Caco-2 (cell line): ENCODE measurements at places on chromosomes 3 and 15.
A peak's percentile ranks its signal among the peaks of the same experiment; 100 is the strongest.

GRCh38 chr3:30518181-30518864 is 88.1 kb upstream of the TGFBR2 start:
- DNase-seq = no peak

DNA sequence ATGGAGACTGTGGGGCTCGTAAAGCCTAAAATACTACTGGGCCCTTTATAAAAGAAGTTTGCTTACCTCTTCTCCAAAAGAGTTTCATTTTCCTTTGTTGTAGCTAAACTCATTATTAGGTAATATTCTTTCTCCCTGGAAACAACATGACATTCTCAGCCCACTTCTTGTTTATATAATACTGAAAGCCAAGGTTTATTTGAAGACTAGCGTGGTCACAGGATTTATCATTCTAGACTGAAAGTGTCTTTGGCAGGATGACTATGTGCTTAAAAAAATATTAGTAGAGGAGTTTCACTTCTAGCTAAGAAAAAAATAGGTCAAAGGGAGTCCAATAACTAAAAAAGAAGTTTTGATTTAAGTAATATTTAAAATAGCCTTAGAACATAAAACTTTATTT is 1085.2 kb upstream of the CADM2 start:
- DNase-seq = no peak

DNA sequence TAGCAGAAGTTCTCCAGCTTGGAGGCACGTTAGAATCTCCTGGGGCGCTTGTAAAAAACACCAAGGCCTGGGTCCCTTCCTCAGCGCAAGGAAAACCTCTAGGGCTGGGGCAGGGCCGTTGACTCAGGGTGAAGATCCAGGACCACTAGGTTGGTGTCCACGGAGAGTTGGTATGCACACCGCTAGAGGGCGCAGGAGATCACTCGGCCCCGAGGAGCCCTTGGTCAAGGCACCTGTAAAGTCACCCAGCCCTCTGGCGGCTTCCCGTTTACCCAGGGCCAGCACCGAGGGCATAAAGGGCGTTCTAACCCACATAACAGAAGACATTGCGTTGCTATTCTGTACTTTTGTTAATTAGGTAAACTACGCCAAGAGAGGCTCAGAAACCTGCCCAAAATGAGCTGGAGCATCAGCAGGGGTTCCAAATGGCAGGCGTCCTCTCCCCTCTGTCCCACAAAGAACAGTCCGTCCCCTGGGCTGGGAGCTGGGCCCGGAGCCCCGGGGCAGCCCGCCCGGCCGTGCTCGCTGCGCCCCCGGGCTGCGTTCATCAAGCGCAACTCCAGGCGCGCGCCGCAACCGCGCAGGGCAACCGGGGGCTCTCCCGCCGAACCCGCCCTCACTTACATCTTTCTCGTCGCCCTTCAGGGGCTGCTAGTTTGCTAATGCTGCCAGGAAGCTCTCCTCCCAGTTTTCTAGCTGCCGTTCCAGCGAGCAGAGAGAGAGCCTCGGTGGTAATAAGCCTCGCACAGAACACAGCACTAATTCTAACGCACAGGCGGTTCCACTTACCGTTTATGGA is 332.1 kb downstream of the ARRDC4 start:
- peak; percentile 61 for DNase-seq

DNA sequence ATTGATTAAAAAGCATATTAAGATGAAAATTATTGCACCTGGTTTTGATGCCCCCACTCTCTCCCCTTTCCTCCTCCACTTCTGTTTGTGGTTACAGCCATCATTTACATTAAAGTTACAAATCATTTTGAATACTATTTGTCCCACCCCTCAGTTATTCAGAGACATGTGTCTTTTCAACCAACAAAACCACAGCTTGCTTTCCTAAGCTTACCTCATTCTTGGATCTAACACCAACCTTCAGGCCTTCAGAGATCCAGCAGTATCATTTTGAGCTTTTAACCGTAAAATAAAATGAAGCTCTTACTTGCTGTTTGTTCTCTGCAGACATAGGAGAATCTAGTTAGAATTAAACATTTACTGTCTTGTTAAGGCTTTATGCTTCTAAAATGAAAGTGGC is 4.7 kb downstream of the PXYLP1 start:
- DNase-seq = no peak

- no peak for DNase-seq
These were observed 37.6 kb downstream of the ERICH6 start for GRCh38 chr3:150666167-150666566.

- no peak for DNase-seq
These were observed 14.7 kb upstream of the MBNL1 start for GRCh38 chr3:152254041-152254440.

DNA sequence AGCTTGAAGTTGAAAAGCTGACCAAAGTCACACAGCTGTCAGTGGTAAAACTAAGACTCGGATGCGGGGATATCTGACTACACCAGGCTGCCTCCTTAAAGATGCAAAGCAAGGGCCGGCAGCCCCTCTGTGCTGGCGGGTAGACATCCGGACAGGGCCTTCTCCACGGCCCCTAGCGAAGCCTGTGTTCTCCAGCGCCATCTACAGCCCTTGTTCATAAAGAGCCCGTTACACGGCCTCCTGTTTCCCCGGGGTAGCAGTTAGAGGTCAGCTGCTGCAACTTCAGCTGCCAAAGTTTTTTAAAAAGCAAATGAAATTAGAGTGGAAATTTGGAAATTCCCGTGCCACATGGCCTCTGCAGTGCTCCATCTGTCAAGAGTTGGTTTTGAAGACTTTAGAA is 383.0 kb downstream of the TBL1XR1 start:
- DNase-seq = peak; percentile 36

- peak; percentile 10 for DNase-seq
These were observed 65.0 kb upstream of the IQSEC1 start for GRCh38 chr3:13137941-13138832.

- no peak for DNase-seq
These were observed 892 bp downstream of the NMD3 start for GRCh38 chr3:161221806-161222600.

DNA sequence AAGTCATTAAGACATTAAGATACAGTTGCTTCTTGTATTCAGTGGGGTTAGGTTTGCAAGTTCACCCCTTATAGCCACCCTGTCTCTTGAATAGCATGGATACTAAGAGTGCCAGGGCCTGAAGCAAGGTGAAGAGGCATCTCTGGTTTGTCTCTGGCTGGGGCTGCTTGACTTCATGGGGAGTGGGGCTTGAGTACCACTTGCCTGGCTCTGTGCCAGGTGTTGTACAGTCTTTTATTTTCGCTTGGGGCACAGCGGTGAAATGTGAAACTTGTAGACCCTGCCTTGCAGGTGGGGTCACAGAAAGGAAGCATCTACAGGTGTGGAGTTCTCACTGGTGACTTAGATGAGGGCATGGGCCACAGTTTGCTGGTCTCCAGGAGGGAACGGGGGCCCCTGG is 152.1 kb downstream of the PDE8A start:
- no peak for DNase-seq

- DNase-seq = no peak
These were observed 237.7 kb upstream of the AGTR1 start for GRCh38 chr3:148459931-148460513.

DNA sequence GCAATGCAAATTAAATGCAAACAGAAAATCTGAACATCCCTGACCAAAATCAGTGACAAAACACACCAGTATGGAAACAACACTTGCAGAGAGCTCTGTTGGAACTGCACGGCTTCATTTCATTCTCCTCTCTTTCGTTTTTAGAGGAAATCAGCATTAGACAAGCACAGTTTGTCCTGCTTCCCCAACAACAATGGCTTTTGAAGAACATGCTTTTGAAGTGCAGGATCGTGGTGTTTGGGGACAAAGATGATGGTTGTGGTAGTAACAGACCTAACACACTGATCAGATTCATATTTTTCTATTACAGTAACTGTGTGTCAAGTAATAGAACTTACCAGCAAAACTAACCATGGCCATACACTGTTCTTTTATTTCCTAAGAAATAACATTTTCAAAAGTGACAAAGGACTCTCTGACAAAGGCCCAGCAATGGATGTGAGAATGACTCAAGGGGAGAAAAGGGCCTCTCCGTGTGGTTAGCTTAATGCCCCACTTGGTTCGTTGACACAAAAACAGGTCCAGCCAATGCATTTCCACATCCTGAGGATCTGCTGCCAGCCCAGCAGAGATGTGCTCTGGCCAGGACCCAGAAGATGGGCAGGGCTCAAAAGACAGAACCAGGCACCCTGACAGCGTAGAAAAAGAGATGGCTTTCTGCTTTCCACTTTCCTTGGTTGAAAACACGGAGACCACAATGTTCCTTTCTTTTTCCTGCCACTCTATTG is 84.1 kb downstream of the CCNL1 start:
- peak; percentile 22 for DNase-seq

- peak; percentile 65 for DNase-seq
These were observed 21.7 kb downstream of the MED12L start for GRCh38 chr3:151107177-151107576.

- DNase-seq = no peak
These were observed 44.8 kb upstream of the SLC41A3 start for GRCh38 chr3:126128504-126129397.

GRCh38 chr3:126845920-126846715 is 136.8 kb upstream of the PLXNA1 start:
- no peak for DNase-seq

- DNase-seq = peak; percentile 50
These were observed 28.1 kb downstream of the CPNE4 start for GRCh38 chr3:132006605-132007204.

DNA sequence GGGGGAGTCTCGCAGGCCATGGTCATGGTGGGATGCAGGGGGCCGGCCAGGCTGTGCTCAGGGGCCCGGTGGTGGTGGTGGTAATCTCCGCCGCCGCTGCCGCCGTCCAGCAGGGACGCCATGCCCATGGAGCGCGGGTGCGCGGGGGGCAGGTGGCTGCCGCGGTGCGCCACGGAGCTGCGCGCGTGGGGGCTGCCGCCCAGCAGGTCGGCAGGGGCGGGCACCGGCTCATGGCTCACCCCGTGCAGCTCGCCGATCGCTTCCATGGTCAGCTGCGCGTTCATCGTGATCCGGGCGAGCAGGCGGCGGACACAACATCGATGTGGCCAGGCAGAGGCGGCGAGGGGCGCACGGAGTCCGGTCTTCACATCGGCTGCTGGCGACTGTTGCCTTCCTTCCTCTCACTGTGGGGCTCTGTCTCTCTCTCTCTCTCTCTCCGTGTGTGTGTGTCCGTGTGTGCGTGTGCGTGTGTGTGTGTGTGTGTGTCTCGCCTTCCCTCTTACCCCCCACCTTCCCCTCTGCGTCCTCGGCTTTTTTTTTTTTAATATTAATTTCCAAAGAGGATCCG is 451 bp downstream of the ONECUT1 start:
- DNase-seq = no peak

DNA sequence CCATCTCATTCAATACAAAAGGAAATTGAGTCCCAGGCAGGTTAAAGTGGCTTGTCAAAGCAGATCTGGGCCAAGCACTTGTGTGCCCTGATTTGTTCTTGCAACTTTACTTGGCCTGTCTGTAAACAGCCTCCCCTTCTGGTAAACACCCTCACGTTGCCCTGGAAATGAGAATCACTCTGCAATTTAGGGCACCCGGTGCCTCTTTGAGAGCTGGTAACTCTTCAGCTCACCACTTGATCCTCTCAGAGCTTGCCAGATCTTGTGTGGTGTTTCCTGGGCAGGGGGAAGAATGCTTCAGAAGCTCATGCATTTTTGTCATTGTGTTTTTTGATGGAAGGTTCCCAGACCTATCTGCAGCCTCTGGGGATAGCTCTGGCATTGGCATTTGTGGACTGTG is 11.3 kb downstream of the MED12L start:
- DNase-seq = no peak

DNA sequence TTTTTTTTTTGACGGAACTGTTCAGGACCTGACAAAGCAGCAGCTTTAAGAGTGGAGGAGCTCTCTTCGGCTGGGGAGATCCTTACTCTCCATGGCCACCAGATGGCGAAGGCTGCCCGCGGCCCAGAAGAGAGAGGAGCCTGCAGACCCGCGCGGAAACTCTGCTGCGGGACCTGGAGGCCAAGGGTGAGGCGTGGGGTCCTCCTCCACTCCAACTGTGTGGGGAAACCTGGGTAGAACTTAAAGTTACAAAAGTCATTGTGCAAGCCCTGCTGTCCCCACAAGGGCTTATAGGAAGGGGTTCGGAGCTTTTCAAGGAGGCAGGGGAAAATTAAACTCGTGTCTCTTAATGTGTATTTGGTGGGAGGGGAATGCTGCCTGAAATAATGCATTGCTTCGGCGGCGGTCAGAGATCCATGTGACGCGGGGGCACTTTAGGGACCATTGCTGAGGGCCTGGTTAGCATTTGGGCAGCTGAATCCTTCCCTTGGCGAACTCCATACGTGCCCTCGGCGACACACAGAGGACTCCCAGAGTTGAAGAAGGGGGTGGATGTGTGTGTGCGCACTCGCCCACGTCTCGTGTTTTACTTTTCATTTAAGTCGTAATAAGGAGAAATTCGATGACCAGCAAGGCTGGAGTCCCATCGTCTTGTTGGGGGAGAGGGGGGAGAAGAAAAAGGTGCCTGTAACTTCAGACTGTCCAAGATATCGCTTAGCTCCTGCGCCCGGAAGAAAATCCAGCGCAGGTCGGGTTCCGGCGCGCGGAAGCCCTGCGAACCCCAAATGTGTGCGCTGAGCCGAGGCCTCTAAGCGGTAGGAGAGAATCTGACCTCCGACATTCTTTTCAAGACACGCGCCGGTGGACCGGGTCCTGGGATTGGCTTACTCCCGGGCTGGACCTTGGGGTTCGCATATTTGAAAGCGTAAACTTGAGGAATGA is 9.7 kb downstream of the EOMES start:
- DNase-seq = peak; percentile 73

GRCh38 chr15:51388726-51389125 is 47.3 kb downstream of the GLDN start:
- DNase-seq = no peak

GRCh38 chr15:27681038-27681437 is 418.1 kb downstream of the OCA2 start:
- peak; percentile 48 for DNase-seq

DNA sequence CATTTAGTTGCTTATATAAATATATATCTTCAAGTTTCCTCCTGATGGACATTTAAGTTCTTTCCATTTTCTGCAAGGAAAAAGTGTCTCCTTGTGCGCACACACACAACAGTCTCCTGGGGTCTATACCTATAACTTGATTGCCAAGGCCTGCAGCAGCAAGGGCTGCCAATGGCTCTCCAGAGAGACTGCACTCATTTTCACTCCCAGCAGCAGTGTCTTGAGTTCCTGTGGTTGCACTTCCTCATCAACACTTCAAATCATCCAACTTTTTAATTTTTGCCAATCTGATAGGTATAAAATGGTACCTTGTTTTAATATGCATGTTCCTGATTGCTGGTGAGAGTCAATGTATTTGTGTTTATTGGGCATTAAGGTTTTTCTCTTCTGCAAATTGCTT is 23.1 kb downstream of the TNFAIP8L3 start:
- no peak for DNase-seq

DNA sequence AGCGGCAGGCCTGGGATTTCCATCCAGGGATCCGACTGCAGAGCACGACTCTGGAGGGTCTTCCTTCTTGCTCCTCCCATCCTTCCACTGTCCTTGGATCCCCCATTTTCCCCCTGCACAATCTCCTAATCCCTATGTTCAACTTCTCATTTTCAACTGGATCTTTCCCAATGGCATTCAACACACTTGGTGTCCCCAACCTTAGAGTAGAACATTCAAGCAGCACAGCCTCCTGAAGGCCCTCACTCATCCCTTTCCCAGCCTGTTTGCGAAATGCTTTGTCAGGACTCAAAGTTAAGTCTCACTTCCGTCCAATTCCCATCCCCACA is 32.3 kb downstream of the RPN1 start:
- no peak for DNase-seq
